ENCODE measurements at places on chromosomes 5 and 9.

GRCh38 chr5:173315495-173316338 is 12.5 kb downstream of the STC2 start:
- DNase-seq: no peak

GRCh38 chr9:126397056-126397455 is 70.4 kb downstream of the MVB12B start:
- DNase-seq: peak; percentile 49

DNA sequence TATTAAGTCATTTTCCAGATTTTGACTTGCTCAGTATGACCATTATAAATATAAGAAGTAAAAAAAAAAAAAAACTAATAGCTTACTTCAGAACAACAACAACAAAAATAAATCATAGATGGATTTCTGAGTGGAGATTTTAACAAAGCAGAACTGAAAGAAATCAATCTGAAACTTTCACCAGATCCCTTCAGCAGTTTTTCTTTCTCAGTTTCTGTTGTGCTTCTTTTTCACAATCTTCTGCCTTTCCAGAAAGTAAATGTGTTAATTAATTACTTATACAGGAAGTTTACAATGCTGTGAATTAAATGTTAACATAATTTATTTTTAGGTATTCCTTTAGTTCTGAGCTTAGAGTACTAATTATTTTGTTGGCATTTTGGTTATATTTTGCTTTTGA is 73.5 kb downstream of the CHSY3 start:
- DNase-seq: no peak

GRCh38 chr5:54259090-54259489 is 51.3 kb downstream of the ARL15 start:
- DNase-seq: no peak

GRCh38 chr9:135584934-135585333 is 23.4 kb downstream of the PAEP start:
- no peak for DNase-seq

- no peak for DNase-seq
Measured at GRCh38 chr9:85640425-85640824, 101.3 kb downstream of the AGTPBP1 start.

DNA sequence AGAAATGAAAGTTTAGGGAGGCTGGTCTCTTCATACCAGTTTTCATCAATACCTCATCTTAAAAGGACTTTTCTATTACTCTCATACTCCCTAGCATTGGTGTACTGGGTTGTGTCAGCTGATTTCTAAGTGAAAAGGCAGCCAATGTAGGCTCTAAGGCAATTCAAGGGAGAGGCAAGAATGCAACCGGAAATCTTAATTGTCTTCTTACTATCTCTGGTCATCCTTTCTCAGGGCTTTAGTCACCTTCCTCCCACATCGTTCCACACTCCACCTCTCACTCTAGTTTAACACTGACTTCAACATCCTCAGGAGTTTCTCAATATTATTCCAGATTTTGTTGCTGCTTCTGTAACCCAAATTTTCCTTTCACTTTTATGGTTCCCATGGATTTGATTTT is 281.8 kb upstream of the RFX3 start:
- no peak for DNase-seq

GRCh38 chr9:129172816-129173215 is 5.2 kb downstream of the IER5L start:
- DNase-seq: no peak
